ENCODE measurements at places on chromosomes 11 and 22. TPM values are rescaled to one million over a fixed set of nuclear protein-coding genes. Genes with fewer than 3 reads are reported as not detected.

The OR52E8 gene
- not detected for total RNA-seq

The DDX17 gene
- 593 TPM for total RNA-seq

The ANO1 gene
- 75.5 TPM for total RNA-seq

The LARGE1 gene
- 81.6 TPM for total RNA-seq

The VSIG10L2 gene
- total RNA-seq = 0.75 TPM

The TCP11L1 gene
- 12.7 TPM for total RNA-seq

DNA sequence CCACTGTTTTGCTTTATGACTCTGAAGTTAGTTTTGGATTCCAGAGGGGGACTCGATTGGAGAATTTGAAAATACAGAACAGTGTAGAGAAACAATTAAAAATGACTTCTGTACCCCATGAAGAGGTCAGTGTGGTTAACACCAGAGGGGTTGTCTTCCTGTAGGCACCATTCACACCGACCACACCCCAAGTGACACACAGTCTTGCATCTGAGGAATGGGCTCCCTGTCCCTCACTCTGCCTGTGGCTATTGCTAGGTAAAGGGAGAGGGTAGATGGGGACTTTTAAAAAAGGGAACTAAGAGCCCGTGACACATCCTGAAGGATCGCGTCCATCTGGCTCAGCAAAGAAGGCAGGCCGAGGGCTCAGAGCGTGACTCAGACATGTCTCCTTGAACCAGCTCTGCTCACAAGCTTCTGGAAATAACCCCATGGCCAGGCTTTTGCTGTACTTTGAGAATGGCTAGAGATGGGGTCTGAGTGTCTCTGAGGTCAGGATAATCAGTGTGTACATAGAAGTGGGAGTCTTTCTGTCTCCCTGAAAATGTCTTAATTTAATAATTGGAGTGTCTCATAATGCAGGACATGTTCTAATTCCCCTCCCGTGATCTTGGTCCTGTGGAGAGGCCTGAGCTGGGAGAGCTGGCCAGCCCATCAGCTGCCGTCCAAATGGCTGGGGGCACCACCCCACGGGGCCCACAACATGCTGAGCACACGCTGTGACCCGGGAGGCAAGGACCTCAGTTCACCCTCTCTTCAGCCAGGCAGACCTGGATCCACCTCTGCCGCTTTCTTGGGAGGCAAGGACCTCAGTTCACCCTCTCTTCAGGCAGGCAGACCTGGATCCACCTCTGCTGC, 39.3 kb downstream of the SGSM1 start:
- no peak for DNase-seq

GRCh38 chr22:33455036-33455435, 396.9 kb upstream of the SYN3 start:
- DNase-seq = no peak

GRCh38 chr11:61752117-61752924, at the start of gene MYRF:
MYRF (plus strand) TSS chr11:61752636; CDS start chr11:61752745, 109 bp downstream.
- no peak for DNase-seq

DNA sequence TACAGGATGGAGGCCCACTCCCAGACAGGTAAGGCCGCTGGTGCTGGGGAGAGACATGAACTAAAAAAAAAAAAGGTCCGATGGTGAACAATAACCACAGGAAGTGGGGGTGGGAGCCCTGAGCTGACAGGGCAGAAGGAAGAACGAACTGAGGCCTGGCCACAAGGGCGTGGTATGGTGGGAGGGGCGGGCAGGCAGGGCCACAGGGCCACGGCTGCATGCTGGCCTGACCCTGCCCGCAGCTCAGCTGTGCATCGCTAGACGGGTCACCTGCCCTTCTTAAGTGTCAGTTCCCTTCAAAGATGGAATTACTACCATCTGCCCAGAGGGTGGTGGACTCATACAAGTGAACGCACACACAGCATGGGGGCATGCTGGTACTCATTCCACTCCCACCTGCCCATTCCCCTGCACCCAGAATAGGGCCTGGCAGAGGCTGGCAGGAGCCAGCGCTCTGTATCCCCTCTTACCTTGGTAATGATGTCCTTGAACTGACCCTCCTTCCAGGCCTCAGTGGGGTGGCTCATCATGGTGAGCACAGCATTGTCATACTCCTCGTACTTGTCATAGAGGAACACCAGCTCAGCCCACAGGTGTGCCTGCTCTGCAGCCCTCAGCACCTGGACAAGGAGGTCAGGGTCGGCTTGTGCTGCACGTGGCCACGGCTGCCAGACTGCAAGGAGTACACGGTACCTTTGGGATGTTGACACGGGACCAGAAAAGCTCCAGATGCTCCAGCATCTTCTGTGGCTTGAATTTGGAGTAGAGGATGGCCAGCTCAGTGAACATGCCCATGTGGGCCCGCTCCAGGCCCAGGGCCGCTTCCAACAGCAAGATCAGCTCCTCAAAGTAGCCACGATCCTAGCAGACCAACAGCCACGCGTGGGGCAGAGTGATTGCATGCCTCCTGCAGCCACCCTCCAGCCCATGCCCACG, 17.5 kb upstream of the SLC25A1 start:
- DNase-seq = no peak

DNA sequence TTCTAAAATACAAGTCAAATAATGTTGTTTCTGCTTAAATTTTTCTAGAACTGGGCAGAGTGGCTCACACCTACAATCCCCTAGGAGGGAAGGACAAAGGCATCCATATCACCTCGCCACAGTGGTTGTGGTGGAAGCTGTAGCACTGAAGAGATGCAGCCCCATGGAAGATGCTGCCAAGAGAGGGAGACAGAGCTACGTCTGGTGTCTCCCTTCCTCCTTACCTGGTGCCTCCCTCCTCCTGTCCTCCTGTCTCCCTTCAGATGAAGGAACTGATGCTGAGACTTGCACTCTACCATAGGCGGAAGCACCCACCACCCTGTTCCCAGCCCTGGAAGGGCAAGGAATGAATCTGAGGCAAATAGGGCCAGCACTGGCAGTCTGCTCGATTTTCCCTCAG, 22.3 kb downstream of the MMP27 start:
- DNase-seq = no peak

DNA sequence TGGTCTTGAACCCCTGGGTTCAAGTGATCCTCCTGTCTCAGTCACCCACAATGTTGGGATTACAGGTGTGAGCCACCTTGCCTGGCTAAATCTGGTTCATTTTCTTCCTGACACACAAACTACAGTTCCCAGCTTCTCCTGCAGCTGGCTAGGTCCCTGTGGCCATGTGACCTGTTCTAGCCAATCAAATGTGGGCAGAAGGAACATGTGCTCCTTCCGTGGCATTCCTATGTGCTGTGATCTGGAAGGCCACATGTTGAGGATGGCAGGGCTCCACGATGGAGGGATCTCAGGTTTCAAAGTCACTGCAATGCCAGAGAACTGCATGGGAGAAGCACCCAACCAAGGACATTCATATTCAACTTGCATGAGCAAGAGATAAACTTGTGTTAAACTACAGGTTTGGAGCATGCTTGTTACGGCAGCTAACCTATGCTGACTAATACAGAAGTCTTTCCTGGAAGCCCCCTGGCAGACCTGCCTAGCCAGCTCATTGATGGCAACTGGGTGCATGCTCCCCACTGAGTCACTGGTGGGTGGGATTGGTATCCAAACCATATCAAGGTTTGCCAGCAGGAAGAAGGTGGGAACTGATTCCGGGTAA, 86.0 kb downstream of the RPS6KA4 start:
- no peak for DNase-seq

GRCh38 chr22:27329131-27329850, 472.3 kb downstream of the MN1 start:
- no peak for DNase-seq

GRCh38 chr11:26905368-26905767, 88.5 kb upstream of the FIBIN start:
- no peak for DNase-seq

GRCh38 chr22:38872831-38873248, 824 bp upstream of the CBX6 start:
- peak; percentile 75 for DNase-seq

DNA sequence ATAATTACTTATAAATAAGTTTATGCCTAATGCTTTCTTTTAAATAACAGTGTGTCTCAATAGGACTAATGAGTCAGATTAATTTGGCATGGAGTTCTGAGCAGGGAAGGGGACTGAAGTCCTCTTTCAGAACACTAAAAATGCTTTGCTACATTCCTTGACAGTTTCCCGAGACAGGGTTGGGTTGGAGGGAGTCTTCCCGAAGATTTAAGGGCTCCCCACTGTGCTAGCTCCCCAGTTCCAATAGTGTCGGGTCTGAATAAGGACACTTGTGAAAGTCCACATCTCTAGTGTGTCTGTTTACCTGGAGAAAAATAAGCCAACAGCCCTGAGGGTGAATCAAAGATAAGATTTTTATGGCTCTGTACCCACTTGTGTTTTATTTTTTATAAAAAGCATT, 41.8 kb upstream of the HSD17B12 start:
- DNase-seq = no peak

GRCh38 chr11:30091737-30092136, 74.9 kb upstream of the KCNA4 start:
- no peak for DNase-seq

DNA sequence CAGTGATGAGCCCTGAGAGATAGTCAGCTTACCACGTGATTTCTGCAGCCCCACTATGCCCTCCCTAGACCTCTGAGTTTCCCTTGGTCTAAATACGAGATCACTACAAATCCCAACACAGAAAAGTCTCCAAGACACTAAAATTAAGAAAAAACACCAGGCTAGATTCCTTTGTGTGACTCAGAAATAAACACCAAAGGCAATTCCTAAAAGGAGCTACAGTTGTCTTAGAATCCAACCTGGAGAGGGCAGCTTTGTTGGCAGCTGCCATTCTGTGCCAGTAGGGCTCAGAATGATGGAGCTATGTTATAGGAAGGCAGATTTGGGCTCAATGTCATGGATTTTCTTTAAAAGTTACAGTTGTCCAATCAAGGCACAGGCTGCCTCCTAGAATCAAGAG, 37.1 kb upstream of the HMGXB4 start:
- no peak for DNase-seq

- no peak for DNase-seq
Observed at GRCh38 chr11:25794804-25795203, 537.1 kb upstream of the ANO3 start.

GRCh38 chr11:92642177-92642931, 327.1 kb upstream of the MTNR1B start:
- no peak for DNase-seq

DNA sequence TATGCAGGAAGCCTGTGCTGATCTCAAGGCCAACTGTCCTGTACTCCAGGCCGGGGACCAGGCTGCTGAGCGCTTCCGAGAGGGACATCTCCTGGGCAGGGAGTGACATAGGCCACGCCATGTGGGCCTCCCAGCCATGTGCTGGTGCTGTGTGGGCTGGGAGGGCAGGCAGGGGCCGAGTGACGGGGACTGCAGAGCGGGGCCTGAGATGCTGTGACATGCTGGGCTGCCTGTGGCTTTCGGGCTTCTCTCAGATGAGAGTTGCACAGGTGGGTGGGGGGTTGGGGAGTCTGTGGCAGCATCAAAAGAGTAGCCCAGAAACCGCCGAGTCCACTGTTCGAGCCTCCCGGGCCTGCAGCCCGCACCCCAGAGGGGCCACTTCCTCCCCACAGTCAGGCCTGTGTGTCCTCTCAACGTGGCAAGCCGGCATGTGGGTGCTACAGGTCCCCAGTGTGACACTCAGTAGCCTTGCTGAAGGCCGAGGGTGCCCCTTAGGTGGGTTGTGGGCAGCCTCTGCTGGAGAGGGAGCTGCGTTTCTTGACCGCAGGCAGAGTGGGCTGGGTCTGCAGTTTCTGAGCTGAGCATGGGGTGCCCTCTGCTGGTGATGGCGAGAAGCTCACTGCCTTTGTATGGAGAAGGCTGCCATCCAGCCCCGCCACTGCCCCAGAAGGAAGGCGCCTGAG, 101.2 kb downstream of the BCR start:
- peak; percentile 87 for DNase-seq

DNA sequence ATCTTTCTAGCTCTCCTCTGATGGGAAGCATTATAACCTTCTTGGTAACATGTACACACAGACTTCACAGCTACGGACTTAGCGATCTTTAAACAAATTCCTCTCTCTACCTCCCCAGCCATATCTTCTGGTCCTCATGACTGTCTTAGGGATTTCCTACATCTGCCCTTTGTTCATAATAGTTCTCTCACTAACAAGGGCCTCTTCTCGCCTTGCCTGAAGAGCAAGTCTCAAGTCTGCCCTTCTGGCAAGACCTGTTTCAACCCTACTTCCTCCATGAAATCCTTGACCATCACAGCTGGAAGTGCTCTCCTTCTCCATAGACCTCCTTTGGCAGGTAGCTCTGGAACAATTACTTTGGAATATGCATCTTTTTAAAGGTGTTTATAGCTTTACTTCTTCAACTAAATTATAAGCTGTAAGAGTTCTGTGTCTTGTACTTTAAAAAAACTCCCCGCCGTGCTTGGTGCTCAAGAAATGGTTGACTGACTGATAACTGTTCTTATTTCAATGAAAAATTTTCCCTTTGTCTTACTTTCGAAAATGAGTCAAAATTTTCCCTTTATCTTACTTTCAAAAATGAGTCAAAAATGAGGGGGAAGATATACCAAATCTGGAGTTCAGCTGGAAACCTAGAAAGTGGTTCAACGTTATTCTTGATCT, 34.7 kb downstream of the SNX19 start:
- no peak for DNase-seq

GRCh38 chr11:129455101-129455500, 79.5 kb downstream of the BARX2 start:
- DNase-seq = no peak

DNA sequence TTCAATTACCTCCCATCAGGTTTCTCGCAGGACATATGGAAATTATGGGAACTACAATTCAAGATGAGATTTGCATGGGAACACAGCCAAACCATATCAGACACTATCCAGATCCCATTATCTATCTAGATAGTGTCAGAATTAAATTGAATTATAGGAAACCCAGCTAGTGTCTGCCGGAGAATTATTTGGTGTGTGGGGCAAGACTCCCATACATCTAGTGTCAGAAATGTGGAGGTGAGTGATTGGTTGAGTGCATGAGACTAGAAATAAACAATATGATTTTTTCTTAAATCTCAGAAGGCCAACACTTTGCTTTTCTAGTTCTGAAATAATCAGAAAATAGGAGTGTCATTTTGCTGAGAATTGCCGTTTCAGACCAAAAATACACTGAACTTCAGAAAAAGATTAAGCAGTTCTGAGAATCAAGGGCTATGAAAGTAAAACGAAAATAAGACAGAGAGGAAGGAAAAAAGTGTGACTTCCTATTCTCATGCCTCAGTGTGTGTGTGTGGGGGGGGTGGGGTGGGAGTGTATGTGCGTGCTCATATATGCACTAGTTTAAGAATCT, 21.3 kb downstream of the CASP12 start:
- no peak for DNase-seq

- no peak for DNase-seq
Observed at GRCh38 chr11:105181521-105181920, 42.0 kb upstream of the CARD18 start.

DNA sequence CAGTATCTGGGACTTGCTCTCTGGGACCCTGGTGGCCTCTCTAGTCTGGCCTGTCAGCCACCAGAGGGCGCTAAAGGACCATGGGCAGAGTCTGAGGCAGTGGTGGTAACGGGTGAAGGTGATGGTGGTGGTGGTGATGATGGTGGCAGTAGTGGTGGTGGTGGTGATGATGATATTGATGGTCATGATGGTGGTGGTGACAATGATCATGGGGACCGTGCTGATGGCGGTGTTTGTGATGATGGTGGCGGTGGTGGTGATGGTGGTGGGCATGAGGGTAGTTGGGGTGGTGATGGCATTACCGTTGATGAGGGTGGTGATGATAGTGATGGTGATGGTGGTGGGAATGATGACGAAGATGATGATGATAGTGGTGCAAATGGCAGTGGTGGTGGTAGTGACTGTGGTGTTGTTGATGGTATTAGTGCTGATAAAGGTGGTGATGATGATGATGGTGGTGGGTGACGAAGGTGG, 16.0 kb downstream of the TRPM5 start:
- peak; percentile 80 for DNase-seq

- no peak for DNase-seq
Observed at GRCh38 chr11:5938603-5938965, 3.5 kb upstream of the OR56A3 start.

- DNase-seq = no peak
Observed at GRCh38 chr11:88655196-88655595, 317.7 kb upstream of the CTSC start.

Measured in ureter (tissue), 1 donor.